ENCODE measurements at places on chromosomes 6 and 20.

DNA sequence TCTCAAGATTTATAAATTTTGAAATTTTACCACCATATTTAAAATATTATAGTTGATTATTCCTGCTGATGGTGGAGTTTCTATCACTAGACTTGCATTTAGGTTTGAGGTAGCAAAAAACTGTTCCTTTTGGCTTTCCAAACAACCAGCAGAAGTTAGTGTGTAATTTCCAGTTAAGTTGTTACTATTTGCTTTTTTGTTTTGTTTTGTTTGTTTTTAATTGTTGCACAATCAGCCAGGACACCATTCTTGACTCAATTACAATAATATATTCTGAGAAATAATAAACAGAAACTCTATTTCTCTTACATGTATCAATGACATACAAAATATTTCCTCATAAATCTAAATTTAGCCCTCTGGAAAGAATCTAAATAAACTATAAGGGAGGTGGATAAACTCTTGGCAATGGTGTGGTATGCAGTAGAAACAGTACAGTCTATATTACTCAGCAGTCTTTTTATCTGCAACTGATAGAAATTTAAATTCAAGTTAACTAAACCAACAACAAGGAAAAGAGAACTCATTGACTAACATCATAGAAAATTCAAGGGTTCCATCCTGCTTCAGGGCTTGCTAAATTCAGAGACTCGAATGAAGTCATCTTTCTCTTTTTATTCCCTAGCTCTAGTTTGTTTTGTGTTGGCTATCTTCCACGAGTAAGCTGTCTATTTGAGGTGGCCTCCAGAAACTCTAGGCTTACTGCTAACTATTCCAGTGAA lies 19.4 kb upstream of the COL19A1 start:
- DNase-seq: peak; percentile 3

DNA sequence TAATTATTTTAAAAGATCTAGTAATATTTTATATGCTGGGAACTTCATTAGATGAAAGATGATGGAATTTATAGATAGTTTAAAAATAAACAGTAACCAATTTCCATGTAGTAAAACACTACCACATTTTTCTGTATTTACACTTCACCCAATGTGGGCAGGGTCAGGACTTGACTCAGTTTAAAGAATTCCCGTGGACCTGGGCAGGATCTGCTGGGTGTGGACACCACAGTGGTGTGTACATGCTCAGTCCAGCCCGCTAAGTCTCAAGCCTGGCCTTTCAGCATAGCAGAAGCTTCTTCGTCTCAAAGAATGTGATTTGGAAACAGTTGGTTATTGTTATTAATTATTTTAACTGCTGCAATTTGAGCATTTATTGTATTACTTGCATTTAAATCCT lies 364.2 kb downstream of the SYNE1 start:
- DNase-seq: peak; percentile 19

GRCh38 chr20:63483834-63484233 lies 11.4 kb upstream of the KCNQ2 start:
- DNase-seq: no peak

GRCh38 chr6:148611213-148611612 lies 135.6 kb upstream of the UST start:
- peak; percentile 46 for DNase-seq

DNA sequence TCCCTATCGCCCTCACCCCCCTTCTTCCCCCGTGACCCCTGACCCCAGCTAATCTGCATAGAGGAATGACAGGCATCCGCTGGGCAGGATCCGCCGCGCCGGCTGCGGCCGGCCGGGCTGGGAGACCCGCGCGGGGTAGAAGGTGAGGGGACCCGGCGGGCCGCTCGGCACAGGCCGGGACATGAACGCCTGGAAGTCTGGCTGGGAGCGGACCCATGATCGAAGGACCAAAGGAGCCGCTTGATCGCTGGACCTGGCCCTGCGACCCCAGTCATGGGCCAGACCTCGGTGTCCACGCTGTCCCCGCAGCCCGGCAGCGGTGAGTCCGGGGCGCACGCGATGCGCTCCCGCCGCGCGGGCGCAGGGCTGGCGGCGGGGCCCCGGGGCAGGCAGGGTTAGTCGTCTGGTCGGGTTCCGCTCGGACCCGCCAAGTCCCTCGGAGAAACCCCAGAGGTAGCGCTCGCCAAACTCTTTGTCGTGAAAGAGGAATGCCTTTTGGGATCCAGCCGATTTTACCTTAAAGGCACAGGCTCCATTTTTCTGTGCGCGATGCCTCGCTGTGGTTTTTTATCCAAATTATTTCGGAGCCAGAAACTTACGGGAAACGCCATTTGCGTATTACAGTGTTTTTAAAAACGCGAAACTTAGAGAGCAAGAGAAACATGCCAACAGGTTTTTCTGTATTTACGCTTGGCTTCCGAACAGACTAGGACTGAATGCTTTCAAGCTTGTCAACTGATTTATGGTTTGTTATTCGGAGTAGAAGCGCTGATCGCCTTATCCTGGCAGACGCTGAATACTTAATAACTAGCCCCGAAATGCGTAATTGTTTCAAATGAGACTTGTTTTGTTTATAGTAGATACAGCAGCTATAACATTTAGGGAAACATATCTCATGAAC lies at the start of gene PHACTR2:
Gene PHACTR2, plus strand, starts transcription at position 75 of the 901 bp plus-strand sequence. Its CDS starts 199 bp downstream, at position 274.
- peak; percentile 85 for DNase-seq

Data from fibroblast of skin of right biceps (primary cell).